ENCODE measurements at places on chromosomes 7 and 10.

DNA sequence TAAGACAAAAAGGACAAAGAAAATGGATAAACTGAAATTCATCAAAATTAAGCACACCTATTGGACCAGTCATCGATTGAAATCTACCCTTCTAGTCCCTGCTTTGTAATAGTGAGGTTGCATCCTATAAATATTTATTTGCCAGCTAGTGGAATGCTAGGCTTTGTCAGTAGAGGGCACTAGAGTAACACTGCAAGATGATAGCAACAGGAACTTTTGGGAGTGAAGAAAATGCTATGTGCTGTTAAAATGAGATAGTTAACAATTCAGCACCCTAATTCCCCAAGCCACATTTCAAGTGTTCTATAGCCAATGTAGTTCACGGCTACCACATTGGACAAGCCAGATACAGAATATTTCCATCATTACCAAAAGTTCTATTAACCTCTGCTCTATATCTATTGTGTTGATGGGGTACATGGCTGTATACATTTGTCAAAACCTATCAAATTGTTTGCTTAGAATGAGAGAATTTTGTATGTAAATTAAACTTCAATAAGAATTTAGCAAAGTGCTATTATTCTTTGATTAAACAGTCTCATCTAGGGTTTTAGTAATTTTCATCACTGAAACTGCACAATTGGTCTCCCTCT, 69.8 kb downstream of the LSMEM1 start:
- peak; percentile 60 for DNase-seq

DNA sequence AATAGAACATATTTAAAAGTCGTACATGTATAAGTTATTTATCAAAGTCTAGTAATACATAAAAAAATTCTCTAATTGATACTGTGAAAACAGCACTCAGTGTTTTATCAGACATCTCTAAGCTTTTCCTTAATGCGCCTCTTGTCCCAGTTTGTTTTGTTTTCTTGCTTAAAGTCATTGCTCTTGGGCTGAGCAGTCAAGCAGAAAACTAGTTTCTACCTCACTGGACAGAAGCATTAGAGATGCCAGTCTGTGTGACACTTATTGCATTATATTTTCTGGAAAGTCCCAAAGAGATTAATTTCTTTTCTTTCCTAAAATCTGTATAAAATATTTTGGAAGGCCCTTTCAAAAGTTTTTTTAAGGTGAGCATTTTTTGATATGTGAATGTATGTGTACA, 236.2 kb downstream of the PCLO start:
- no peak for DNase-seq

DNA sequence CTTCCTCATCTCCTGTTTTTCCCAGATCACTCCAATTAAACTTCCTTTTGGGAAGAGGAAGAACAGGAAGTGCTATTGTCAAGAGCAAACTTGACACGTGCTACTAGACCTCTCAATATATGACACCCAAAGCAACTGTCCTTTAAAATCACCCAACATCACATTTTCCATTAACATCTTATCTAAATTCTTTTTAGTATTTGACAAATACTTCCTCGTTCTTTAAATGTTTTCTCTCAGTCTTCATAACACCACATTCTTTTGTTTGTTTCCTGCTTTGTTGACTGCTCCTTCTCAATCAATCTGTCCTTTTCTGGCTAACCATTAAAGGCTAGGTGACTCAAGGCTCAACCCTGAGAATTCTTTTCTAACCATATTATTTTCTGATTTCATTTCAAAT, 7.1 kb upstream of the TFPI2 start:
- no peak for DNase-seq

- no peak for DNase-seq
These were observed 15.8 kb upstream of the DUSP5 start for GRCh38 chr10:110481919-110482318.

- DNase-seq: no peak
These were observed 6.9 kb downstream of the FRAT2 start for GRCh38 chr10:97327348-97328294.

GRCh38 chr10:6115824-6116350, 27.1 kb downstream of the RBM17 start:
- no peak for DNase-seq

DNA sequence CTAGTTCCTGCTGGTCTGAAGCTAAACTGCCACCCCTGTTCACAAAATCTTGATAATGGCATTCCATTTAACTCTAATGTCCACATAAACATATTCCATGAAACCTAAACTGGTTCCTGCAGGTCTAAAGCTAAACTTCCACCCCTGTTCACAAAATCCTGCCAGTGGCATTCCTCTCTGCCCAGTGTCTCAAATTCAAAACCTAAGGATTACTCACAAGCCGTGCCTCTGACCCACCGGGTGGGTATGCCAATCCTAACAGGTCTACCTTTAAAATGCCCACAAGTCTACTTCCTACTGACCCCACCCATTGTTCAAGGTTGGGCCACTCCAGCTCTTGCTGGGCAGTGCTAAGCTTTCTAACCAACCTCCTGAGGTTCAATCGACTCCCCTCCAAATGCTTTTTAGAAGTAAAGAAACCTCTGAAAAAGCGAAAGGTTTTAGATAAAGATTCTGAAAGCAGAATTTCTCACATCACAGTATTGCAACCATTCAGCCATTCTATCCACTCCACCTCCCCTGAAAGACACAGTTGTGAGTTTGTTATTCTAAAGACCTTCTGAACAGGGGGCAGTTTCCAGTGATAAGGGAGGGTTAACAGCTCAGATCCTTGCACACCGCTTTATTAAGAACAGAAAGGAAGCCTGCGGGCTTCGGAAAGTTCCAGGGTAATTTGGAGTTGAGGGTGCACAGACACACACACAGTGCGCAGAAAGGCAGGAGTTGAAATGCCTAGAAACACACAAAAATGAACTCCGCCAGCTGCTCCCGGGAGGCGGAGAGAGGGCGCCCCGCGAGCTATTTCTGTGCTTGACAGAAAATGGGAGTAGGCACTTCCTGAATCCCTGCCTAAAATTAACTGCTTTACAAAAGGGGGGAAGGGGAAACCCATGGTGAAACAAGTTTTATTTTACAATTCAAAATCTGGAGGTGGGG, 87.7 kb downstream of the TNS3 start:
- no peak for DNase-seq

DNA sequence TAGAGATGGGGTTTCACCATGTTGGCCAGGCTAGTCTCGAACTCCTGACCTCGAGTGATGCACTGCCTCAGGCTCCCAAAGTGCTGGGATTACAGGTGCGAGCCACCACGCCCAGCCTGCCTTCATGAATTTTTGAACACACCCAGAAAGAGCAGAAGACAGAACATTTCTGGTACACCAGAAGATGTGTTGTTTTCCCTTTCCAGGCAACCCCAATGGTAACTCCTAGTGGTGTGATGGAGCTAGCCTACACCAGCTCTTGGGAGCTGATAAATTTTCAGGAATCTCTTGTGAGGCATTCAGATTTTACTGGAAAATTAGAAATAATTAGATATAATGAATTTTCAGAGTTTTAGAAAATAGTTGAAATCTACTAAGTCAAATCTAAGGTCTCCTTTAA, 904 bp upstream of the CCDC7 start:
- no peak for DNase-seq

GRCh38 chr7:80517282-80517747, 5.5 kb upstream of the GNAT3 start:
- no peak for DNase-seq

DNA sequence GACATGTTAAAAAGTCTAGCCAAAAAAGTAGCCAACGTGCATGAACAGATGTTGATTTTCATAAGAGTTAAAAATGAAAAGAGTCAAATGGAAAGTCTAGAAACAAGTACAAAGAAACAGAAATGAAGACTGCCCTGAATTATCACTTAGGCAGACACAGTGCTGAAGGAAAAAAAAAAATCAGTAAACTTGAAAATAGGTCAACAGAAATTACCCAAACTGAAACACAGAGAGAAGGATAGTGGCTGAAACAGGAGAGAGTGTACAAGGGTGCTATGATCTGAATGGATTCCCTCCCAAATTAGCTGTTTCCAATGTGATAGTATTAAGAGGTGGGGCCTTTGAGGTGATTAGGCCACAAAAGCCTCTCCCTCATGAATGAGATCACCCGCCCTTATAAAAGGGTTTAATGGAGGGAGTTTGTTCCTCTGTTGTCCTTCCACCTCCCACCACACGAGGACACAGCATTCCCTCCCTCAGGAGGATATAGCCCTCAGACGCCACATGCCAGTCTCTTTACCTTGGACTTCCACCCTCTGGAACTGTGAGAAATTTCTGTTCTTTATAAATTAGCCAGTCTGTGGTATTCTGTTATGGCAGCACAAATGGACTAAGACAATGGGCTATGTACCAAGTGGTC, 249.7 kb downstream of the AHR start:
- DNase-seq: no peak

DNA sequence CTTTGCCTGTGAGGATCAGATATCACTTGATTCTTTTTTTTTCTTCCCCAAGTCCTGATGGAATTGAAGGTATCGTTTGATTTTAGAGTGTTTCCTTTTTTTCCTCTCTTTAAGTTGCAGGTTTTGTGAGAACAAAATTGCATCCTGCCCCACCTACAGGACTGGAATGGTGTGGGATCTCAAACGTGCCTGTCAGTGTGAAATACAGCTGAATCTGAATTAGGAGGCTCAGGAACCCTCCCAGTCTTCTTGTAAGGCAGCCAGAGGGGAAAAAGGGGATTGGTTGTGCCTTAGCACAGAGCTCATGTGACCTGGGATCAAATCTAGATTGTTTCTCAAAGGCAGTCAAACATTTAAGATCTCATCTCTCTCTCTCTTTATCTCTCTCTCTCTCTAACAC, 32.7 kb upstream of the KLHL7 start:
- no peak for DNase-seq

DNA sequence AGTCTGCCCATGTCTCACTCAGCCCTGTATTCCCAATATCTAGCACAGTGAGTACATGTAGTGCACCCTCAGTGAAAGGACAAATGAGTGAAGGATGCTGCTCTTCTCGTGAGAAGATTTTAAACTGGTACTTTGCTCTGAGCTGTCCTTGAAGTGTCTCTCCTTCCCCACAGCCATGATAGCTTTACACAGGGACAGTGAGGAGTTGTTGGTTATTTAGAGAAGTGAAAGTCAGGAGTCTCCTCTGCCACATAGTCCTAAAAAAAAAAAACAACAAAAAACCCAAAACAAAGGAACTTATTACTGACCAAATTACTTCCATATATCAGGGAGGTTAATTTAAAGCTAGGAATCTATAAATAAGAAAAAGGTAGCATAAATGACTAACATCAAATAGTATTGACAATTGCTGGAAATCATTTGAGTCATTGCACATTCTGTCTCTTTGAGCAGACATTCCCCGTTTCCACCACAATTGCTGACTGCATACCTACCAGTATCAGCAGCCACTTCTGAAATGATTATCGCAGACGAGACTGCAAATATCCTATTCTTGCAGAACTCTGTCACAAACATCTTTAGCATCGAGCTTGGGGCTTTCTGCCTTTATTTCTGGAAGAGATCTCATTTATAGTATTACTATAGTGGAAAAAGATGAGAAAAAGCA, 202.1 kb downstream of the PTEN start:
- no peak for DNase-seq

DNA sequence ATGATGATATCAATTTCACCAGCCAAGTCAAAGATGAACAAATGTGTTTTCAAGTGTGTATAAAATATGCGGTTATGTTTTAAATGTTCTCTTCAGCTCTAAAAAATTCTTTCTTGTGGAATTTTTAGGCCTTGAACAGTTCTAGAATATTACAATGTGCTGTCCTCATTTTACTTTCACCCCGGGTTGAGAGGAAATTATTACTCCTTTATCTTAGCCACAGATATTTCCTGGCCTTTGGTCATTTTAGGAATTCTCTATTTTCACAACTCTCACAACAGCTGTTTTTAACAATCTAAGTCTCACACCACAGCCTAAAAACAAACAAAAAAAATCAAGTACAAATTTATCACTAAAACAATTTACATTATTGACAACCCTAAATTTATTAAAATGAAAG, 112.2 kb upstream of the HGF start:
- DNase-seq: no peak

DNA sequence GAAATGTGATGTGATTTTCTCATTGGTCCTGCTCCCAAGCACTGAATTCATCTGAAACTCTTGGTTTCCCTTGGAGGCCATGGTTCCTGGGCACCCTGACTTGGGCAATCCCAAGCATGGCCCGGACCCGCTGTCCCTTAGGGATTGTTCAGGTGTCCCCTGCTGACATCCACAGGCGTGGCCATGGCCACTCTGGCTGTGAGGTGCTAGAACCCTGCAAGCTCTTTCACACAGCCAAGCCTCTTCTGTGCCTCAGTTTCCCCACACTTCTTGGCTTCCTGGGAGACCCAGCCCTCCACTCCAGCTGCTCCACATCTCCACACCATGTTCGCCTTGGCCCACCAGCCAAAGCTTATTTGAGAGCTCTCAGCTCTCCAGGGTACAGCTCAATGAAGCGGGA, 12.0 kb upstream of the AZGP1 start:
- no peak for DNase-seq

DNA sequence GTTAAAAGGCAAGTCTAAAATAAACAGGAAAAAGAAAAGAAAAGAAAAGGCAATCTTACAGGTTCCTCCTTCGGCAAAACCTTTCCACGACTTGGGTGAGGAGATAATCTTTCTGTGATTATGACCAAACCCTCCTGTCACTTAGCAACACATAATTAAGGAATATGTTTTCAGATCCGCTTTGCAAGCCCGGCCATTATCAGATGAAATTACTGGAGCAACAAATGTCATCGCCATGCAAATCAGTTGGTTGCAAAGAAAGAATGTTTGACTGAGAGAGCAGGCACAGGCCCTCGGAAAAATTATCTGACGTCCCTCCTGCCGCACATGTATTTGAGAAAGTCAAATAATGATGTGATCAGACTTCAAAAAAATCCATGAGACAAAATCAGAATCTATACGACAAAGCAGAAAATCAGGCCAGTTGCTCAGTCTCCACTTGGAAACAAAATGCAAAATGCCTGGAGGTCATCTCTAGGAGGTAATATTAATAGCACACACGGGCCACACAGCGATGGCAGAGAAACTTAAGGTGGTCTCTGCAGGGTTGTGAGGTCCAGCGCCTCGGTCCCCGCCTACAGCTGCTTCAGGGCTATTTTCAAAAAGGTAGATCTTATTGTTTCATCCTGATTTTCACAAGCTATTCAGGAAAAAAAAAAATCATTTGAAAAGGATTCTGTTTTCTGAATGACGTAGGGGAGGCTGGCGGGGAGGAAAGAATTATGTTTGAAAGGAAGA, 82.7 kb downstream of the ZRANB1 start:
- DNase-seq: no peak

- no peak for DNase-seq
These were observed 66.9 kb downstream of the ANLN start for GRCh38 chr7:36456548-36456947.

DNA sequence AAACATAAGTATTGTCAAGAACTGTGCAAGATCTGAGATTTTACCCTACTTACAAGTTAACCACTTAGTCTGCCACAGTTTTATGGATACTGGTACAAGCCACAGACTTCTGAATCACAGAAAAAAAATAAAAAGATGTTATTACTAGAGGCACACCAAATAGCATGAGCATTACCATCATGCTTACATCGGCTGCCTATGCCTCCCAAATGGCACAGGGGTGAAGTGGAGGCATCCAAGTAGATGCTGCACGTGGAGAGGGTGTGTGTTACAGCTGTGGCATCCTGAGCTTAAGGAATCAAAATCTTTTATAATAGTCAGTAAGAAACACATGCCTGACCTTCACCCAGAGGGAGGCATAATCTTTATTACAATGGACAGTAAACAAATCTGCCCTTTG, 207.8 kb downstream of the TFEC start:
- no peak for DNase-seq

GRCh38 chr7:157097569-157097968, 41.2 kb upstream of the UBE3C start:
- no peak for DNase-seq

All from CD4-positive, alpha-beta T cell treated with Interleukin-2 at 100 ng/mL for 4 hours (primary cell).